ENCODE measurements at places on chromosomes 4 and X.

DNA sequence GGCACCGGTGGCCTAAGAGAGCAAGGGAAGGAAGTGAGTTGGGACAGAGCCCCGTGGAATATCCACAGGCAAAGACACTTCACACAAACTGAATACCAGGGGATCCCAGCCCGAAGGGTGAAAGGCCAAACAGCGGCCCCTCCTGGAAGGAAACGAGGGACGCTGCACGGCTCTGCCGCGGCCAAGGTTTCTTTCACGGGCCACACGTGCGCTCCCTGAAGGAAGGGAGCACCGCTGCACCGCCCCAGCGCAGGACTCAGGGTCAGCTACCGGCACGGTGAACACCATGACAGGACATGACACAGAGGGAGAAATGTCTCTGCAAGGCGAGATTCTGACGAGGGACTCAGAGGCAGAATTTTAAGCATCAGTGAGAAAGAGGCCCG, 31.5 kb upstream of the GTPBP6 start:
- no peak for DNase-seq

- no peak for DNase-seq
These were observed 77.7 kb downstream of the PDK3 start for GRCh38 chrX:24542756-24543155.

- peak; percentile 8 for DNase-seq
These were observed at the start of gene CCDC149 for GRCh38 chr4:24912252-24913118. Gene CCDC149, minus strand, starts transcription at chr4:24913042. Its CDS starts 178 bp downstream, at chr4:24912864.

GRCh38 chr4:138910914-138911336, 104.7 kb upstream of the NOCT start:
- no peak for DNase-seq

DNA sequence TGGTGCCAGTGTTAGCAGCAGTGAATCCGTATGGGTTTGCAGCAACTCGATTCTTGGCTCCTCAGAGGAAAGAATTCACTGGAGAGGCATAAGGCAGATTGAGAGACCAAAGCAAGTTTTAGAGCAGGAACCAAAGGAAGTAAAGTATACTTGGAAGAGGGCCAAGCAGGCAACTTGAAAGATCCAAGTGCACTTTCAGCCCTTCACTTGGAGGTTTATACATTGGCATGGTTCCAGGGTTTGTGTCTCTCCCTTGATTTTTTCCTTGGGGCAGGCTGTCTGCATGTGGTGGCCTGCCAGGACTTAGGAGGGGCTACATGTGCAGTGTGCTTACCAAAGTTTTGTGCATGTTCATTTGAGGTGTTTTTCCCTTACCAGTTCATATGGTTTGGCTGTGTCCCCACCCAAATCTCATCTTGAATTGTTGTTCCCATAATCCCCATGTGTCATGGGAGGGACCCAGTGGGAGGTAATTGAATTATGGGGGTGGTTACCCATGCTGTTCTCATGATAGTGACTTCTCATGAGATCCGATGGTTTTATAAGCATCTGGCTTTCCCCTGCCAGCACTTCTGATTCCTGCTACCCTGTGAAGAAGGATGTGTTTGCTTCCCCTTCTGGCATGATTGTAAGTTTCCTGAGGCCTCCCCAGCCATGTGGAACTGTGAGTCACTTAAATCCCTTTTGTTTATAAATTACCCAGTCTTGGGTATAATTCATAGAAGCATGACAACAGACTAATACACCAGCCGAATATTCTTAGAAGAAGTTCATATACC, 86.2 kb upstream of the TSPAN5 start:
- no peak for DNase-seq

DNA sequence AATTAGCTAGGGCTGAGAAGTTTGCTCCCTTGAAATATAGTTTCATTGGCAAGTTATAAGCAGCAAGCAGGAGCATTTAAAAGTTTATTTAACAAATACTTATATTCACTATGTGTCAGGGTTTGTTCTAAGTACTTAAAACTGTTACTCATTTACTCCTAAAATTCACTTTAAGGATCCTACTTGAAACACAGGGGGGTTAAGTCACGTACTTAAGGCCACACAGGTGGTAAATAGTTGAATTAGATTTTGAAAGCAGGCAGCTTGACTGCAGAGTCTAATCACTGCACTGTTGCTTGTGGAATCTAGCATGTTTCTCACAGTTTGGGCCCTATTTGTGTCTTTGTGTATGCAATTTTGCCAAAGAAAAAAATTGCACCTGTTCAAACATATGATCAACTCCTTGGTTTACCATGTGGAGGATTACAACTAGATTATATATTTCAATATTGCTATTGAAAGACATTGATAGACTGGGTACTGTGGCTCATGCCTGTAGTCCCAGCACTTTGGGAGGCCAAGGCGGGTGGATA, 7.6 kb downstream of the SGMS2 start:
- DNase-seq: no peak

GRCh38 chr4:36385951-36386571, 104.6 kb downstream of the DTHD1 start:
- peak; percentile 25 for DNase-seq

GRCh38 chrX:148670277-148670676, 169.9 kb downstream of the AFF2 start:
- no peak for DNase-seq

DNA sequence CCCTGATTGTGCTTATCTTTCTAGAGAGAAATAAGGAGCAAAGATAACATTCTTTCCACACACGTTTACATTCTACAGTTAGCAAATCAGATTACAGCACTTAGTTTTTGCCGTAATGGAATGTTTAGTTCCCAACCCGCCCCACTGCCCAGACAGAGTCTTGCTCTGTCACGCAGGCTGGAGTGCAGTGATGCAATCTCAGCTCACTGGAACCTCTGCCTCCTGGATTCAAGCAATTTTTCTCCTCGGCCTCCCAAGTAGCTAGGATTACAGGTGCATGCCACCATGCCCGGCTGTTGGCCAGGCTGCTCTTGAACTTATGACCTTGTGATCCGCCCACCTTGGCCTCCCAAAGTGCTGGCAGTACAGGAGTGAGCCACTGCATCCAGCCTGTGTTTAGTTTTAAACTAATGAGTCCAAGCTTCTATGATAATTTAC, 8.4 kb upstream of the PRPS1 start:
- DNase-seq: no peak

DNA sequence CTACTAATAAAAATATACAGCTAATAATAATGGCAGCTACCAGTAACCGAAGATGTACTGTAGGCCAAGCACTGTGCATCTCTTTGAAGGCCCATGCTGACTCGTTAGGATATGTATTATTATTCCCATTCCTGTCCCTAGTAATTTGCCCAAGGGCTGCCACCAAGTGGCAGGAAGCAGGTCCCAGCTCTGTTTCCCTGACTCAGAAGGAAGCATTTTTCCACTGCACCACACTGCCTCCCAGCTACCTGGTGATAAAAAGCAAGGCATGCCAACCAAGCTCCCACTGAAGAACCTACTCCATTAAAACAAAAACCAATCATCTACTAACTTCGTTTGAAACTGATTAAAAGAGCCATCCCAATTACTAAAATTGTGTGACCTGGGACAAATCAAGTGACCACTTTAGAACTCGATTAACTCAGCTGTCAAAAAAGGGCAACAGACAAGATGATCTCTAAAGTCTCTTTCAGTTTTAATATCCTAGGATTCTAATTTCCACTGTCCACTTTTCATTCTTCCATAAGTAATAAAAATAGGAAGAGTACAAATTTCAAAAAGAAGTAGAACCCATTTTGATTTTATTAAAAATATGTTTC, 24.3 kb upstream of the PGM2 start:
- DNase-seq: no peak

DNA sequence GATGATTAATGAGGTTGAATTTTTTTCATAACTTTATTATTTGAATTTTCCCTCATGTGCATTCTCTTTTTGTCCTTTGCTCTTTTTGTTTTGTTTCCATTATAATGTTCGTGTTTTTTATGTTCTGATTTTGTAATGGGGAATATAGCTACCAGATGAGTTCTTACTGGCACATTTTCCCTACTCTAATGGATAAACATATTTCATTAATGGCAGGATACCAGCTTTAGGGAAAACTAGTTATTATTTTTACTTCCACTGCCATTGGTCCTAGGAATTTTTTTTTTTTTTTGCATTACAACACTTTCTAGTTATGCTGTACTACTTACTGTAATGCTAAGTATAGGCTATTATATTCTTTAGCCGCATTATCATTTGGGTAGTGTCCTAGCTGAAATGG, 286.3 kb downstream of the SPRY1 start:
- DNase-seq: no peak

DNA sequence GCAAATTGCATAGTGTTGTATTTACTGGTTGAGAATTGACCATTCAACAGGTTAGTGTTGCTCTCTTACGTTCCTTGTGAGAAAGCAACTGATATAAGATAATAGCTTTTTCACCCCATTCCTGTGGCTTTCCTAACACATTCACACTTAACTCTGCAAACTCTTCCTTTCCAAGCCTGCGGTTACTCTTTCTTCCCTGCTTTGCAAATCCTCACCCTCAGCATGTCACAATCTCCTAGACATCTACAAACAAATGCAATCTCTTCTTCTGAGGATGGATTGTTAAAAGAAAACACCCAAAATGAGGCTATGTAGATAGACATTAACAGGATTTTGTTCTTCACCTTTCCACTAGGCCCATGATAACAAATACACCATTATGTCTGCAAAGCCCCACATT, 771.7 kb upstream of the PCDH7 start:
- no peak for DNase-seq

GRCh38 chr4:42331040-42331439, 66.2 kb upstream of the SHISA3 start:
- no peak for DNase-seq

- no peak for DNase-seq
These were observed 82.2 kb upstream of the MAGEA10 start for GRCh38 chrX:152220606-152221005.

DNA sequence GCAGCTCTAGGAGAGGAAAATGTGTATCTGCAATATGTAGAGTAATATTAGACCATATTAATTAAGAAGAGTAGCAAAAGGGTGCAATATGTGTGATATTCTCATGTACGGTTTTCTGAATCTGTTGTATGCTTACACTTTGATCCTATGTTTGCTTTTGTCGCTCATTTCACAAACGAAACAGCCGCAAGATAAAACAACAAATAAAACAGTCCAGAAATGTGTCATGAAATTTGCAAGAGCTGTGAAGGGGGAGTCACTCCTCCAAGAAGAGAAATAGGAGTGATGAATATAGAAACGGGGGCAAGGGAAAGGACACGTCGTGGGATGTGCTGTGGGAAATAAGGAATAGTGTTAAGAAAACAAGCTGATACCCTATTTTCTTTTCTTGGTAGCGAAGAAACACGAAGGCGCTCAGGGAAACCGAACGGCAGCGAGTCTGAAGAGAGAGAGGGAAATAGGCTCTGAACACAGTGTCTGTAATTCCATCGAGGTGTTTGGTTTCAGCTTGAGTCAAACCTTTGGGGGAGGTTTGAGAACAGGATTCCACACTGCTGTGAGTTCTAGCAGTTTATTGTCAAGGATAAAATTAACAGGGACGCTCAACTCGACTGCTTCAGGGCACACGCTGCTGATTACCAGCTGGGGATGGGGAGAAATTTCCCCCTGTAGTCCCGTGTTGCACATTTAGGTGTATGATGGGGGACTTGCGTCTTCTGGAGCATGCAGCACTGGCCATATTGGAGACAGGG, 595.6 kb upstream of the TENM3 start:
- no peak for DNase-seq

GRCh38 chrX:81120936-81121371, 80.8 kb downstream of the HMGN5 start:
- DNase-seq: peak; percentile 24

GRCh38 chr4:152778656-152779512, 646 bp downstream of the TIGD4 start:
- DNase-seq: peak; percentile 41

GRCh38 chr4:113482325-113482724, 279.2 kb downstream of the CAMK2D start:
- DNase-seq: no peak

GRCh38 chrX:1026263-1027015, 186.0 kb downstream of the CRLF2 start:
- no peak for DNase-seq

- no peak for DNase-seq
These were observed 39.1 kb downstream of the ADGRL3 start for GRCh38 chr4:61239250-61239649.

All from activated naive CD8-positive, alpha-beta T cell treated with anti-CD3 and anti-CD28 coated beads for 36 hours (primary cell).